ENCODE measurements at places on chromosomes 13 and 19.

DNA sequence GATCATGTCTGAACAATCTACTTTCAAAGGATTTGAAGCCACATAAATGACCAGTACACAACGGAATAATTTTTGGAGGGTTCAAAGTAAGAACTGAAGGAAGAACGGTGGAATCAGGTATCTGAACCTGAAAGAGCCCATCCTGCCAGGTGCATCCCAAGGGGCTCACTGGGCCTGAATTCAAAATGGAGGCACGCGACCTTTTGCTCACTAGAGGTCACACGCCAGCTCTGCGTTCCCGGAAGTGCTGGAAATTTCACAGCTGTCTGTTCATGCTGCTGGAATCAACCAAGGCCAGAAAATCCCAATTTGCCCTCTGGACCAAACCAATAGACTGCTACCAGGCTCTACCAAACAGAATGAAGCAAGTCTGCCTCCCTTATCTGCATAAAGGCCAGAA is 4.2 kb upstream of the RASA3 start:
- no peak for DNase-seq

DNA sequence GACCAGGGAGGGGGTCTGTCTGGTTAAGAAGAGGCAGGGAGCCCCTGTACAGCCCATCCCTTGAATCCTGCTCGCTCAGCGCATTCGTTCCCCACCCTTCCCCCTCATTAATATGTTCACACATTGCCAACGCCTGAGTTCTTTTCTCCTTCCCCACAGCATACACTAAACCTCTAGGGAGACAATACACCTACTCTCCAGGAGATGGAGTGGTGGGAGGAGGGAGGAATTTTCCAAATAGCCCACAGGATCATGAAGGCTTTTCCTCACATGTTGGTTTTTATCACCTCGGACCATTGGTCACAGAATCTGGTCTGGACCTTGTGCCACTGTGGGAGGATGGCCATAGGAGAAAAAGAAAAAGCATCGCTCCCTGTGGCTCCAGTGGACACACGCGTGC is 294.9 kb downstream of the SHISA2 start:
- DNase-seq: no peak

DNA sequence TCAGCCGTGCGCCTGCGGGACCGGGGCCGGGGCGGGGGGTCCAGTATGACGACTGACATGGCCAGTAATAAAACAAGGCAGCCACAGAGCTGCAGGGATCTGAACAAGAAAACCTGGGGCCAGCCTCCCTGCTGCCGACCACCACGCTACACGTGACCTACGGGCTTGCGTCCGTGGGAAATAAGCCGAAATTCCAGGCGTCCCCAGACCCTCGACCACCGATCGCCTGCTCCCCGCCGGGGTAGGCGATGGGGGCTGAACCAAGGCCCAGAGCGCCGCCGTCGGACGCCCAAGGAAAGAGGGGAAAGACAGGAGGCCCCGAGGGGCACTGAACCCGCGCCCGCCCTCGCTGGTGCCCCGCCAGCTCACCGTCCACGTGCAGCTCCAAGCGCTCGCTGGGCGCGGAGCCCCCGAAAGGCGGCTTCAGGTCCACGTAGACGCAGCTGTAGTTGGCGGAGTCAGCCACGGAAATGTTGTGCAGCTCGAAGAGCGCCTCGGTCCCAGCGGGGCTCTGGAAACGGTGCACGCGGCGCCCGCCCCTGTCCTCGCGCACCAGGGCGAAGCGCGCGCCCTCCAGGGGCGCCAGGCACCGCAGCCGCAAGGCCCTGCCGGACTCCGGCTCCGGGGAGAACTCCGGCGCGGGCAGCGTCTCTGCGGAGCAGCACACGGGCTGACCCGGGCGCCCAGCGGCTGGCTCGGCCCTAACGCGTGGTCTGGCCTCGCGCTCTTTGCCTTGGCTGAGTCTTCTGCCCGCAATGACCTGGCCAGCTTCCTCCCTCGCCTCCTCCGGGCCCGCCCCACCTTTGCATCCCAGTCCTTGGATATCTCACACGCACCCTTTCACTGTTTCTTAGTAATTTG is 3.1 kb downstream of the A1BG start:
- no peak for DNase-seq

GRCh38 chr19:30269638-30270037 is 102.5 kb upstream of the ZNF536 start:
- DNase-seq: no peak

- DNase-seq: no peak
These were observed 123.7 kb upstream of the WASF3 start for GRCh38 chr13:26433776-26434175.

DNA sequence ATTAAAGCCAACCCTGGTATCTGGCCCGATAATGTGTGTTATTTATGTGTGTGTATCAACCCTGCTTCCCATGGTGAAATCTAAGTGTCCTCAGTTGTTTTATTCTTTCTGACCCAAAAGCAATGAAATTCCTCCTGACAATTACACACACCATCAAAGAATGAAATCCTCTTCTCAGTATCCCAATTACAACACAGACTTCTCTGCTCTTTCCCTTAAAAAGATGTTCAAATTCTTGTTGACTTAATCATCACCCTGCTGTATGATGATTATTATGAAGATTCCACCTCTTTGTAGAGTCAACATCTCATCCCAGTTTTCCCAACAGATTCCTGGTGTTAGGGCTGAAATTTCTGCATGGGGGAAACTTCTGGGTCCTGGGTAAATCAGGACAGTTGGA is 8.9 kb upstream of the TRPC4 start:
- no peak for DNase-seq

- no peak for DNase-seq
These were observed 61.0 kb downstream of the EDNRB start for GRCh38 chr13:77857531-77858209.

- peak; percentile 83 for DNase-seq
These were observed 926 bp downstream of the ZNF587 start for GRCh38 chr19:57850553-57851017.

DNA sequence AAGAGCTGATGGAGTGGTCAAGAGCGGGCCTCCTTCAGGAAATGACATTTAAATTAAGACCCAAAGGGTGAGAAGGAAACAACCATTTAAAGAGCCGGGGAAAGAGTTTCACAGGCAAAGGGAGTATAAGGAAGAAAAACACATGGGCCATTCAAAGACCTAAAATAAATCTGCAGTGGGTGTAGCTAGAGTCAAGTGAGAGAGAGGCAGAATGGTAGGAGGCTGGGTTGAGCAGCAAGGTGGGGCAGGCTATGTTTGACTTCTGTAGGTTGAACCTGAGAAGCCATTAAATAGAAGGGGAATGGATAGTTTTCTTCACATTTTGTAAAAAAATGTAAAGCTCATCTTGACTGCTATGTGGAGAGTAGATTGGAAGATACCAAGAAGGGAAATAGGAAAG is 183.8 kb downstream of the LACC1 start:
- DNase-seq: no peak

DNA sequence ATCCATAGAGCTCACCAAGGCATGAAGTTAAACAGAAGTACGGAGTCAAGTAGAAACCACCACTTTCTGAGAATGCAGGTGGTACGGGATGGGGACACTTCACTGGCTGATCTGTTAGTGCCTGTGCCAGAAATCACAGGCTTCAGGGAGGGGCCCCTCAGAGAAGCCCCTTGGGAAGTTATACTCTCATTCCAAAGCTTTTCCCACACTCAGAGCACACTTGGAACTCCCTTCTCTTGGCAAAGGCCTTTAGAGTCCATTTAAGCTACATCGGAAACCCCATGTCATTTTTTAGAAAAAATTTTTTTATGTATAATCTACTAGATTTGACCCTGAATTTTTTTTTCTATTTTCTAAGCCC is 80.7 kb upstream of the WASF3 start:
- DNase-seq: no peak

DNA sequence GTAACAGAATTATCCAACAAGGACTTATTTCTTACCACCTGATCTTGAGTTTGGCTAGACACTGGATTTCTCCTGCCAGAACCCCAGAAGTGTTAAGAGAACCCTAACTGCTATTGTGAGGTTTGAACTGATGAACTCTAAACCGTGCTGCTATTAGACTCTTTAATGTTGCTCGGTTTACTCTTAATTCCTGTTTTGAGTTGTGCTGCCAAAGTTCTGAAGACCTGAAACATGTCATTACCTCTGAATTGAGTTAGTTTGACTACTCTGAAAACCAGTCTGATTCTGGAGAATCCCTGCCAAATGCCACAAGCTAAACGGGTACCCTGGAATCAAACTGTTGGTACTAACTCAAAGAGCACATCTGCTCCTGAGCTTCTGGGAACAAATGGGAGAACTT is 215.5 kb downstream of the KLF12 start:
- no peak for DNase-seq

- no peak for DNase-seq
These were observed 27.9 kb upstream of the KLF2 start for GRCh38 chr19:16296713-16297112.

GRCh38 chr19:38737281-38737865 is 6.9 kb downstream of the CAPN12 start:
- no peak for DNase-seq

DNA sequence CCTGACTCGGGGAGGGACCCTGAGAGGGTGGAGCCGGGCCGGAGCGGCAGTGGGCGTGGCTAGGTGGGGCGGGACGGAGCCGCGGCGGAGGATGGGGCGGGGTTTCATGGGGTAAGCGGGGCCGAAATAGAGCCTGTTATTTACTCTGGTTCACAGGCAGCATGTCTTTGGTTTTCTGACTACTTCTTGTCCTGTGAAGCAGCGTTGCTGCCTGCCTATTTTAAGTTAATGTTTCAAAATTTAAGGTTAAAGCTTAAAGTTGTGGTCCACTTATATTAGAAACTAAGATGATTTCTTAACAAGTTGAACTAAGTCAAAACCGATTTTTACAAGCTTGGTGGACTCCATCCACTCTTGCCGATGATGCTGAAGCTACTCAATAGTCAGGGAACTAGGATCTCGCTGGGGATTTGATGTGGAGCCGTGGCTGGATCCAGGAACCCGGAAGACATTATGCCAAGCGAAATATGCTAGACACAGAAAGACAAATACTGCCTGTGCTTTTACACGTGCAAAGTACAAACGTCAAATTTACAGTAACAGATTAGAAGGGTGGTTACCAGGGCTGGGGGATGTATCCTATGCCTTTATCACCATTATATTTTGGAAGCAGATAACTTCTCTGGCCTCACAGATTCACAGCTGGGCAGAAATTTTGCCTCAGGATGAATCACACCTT is 433 bp upstream of the ZNF616 start:
- no peak for DNase-seq

DNA sequence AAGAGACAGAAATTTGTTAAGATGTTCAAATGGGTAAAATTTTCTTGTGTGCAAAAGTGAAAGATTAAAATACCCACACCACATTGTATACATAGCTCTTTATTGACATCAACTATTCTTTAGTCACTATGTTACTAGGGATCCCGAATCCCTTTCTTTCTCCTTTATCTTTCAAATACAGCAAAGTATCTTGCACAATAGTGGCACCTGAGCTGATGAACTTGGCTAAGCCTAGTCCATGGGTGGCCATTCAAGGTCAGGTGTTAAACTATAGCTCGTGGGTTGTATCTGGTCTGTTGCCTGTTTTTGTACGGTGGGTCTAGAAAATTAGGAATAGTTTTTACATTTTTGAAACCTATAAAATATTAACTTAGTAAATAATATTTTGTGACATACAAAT is 210.9 kb downstream of the SLITRK6 start:
- DNase-seq: peak; percentile 46

GRCh38 chr13:31909864-31910551 is 121.6 kb upstream of the FRY start:
- DNase-seq: peak; percentile 67

DNA sequence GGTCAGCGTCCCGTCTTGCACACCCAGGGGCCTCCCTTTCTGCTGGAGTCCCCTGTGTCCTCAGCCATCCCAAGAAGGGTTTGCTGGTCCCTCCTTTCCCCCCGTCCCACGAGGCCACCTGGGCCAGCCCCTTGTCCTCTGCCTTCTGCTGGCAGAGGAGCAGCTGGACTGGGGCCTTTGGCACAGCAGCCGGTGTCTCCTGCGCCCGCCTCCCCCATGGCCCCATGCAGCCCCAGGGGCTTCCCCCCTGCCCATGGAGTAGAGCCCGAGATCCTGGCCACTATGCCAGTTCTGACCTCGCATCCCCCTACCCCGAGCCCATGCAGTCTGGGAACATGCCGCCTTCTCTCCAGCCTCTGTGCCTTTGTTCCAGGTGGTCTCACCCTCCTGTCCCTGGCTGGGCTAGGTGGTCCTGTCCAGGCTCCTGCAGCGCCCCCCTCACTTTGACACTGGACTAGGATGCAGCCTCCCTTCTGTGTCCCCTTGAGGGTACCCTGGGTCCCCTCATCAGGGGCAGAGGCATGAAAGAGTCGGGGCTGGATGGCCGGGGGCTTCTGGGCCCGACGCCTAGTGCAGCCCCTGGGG is 5.7 kb upstream of the GARIN5A start:
- DNase-seq: no peak

GRCh38 chr13:35131471-35131870 is 189.4 kb downstream of the NBEA start:
- DNase-seq: no peak

DNA sequence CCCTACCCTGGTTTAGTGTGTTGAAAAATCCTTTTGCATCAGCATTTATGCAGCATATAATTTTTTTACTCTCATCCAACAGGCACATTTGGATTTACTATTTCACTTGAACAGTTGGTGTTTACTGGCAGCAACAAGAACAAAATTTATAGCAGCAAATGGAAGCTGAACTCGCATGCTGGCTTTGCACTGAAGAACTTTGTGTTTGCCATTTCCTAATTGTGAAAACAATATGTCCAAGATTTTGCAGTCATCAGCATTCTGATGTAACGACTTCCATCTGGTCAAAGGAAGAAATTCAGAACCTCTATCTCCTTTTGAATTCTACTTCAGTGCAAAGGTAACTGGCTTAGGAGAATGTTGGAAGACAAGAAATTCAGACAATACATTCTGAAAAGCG is 131.0 kb downstream of the DLEU7 start:
- DNase-seq: no peak

DNA sequence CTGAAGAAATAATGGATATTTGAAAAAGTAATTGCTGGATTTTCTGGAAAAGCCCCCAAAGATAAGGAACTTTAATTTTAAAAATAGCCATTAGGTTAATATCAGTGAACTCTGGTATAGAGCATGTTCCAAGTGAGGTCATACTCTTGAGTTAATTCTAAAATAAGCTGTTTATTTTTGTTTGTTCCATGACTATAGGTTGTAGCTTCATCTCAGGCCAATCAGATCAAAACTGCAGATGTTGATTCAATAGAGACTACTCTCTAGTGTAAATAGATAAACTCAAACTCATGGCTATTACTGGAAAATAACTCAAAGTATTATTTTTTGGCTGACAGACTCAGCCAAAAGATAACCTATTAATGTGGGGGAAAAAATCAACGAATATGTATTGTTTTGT is 815.1 kb downstream of the DIAPH3 start:
- DNase-seq: no peak

DNA sequence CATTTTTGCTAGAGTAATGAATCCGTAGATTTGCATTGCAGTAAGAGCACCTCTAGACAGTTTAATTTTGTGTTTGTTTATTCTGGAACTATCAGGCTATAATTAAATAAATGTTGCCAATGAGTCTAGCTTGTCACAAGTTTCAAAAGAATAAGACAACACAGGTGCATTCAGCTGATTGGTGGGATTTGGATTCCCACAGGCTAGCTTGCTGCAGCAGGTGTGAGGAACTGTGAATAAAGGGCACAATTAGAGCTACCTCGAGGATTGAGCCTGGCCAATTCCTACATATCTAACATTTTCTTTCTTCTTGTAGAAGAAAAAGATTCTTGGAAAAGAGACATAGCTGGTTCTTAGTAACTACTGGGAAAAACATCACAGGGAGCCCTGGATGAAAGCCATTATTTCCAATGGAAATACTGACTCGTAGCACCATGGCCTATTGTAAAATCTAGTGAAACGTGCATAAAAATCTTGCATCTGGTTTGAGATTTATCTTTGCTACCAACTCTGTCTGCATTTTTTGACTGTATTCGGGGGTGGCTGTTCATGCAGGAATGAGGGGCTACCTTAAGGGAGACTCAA is 360.9 kb downstream of the FGF9 start:
- DNase-seq: no peak
